ENCODE measurements at places on chromosomes 3 and 15.

GRCh38 chr3:191166368-191166767 lies 32.7 kb upstream of the OSTN start:
- no peak for DNase-seq

DNA sequence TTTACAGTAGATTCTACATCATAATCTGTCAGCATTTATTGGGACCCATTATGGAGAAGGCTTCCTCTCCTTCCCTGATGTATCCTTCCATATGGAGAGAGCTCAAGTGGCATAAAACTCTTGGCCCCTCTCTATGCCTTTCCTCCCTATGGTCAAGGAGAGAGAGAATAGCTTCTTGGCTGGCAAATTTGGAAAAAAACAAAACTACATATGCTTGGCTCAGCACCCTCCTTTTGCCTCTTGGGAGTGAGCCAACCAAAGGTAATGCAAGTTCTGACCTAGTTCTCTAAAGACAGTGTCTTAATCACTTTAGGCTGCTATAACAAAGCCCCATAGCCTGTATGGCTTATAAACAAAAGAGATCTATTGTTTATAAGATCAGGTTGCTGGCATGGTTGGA lies 37.5 kb downstream of the C3orf70 start:
- no peak for DNase-seq

DNA sequence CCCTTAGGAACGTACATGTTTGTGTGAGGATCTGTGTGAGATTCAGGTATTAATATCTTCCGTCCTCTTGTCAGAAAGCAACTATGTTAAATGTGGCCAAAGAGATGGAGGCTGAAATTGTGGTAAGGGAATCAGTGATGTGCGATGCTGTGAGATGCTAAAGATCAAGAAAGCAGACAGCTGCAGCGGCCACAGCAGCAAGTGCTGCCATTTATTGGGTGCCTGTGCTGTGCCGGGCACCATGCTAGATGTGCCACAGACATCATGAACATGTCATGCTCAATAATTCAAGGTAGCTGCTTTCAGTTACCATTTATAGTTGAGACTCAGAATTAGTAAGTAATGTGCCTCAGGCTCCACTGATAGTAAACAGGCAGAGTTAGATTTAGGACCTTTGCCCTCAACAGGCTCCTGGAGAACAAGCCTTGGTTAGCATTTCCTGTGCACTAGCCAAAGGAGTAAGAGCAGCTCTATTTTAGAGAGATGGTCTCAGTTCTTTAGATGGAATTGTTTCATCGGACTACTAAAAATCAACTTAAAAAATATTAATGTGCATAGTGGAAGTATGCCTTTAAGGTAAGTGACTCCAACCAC lies 24.9 kb downstream of the LARS2 start:
- DNase-seq, result no peak

- DNase-seq, result peak; percentile 60
Observed at GRCh38 chr15:73822998-73823397, 50.4 kb upstream of the TBC1D21 start.

- DNase-seq, result no peak
Observed at GRCh38 chr3:189406148-189406547, 225.0 kb upstream of the TP63 start.

DNA sequence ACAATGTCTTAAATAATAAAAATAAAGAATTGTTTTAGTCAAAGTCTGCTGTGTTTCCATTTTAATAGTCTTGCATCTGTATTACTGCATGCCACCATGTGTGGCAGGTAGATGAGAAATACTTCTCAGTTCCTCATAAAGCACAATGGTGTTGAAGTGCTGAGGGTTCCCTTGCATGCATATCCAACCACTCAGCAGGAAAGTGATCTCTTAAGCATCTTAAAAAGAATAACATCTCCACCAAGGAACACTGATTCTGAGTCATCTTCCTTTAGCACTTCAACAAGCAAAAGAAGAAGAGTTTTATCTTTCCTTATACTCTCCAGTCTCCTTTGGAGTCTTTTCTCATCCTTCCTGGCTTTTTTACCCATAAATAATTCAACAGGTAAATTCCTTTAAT lies 602.0 kb downstream of the TBL1XR1 start:
- no peak for DNase-seq

GRCh38 chr15:74955796-74956647 lies 550 bp downstream of the RPP25 start:
- peak; percentile 81 for DNase-seq
